ENCODE measurements at places on chromosomes 4 and X.

DNA sequence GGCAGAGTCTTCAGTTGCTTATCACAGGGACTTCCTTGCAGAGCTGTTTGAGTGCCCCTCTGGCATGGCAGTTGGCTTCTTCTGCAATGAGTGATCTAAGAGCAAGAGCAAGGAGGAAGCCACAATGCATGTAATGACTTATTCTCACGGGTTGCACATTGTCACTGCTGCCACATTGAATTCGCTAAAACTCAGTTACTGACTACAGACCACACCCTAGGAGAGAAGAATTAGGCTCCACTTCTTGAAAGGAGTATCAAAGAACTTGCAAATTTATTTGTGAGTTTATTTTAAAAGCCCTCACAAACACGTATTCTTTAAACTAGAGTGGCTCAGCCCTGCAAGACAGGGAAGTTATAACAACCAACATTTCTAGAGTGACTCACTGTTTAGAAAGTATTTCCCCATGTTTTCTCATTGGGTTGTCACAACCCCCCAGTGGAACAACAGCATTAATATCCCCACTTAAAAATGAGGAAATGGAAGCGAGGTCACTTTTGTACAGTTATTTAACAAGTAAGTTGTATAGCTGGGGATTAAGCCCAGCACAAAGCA lies 32.4 kb upstream of the RBPJ start:
- no peak for DNase-seq

DNA sequence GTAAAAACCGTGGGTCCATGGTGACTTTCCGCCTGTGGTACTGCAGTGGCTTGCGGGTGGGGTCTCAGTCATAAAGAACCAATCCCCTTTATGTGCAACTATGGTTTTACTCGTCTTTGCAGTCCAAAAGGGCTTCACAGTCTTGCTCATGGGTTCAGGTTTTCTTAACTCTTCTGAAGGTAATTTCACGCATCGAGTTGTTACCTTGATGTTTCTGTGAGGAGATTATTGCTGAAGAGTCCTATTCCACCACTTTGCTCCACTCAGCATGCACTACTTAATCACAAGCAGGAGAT lies 41.5 kb downstream of the F8 start:
- no peak for DNase-seq

DNA sequence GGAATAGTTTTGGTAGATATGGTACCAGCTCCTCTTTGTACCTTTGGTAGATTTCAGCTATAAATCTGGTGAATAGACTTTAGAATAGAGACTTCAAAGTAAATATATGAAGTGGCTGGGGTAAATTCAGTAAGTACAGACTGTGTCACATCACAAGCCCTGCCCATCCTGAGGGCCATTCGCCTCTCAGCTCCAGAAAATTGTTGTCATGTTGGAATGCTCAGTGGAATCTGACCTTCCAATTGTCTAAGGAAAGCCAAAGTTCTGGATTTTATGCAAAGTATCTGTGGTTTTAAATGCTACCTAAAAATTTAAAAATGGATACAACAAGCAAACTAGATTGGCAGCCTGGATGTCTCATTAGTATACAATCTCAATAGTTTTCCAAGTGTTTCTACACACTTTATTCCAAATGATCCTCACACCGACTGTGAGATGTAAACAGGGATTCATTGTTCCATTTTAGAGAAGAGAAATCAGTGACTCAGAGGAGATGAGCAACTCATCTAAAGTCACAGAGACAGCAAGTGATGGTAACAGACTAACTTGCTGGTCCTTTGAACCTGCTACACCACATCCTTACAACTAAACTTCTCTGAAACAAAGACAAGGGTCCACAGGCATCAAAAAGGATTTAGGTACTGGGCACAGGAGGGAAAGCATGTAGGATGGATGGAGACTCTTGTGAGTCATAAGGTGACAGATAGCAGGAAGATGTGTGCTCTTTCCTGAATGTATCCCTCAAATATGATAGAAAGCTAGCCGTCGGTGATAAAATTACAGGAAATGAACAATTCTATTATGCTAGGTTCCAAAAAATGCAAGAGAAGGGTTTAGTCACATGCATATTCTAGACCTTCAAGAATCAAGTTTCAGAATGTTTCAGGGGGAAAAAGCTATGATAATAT lies 127.3 kb downstream of the ATP10D start:
- no peak for DNase-seq

GRCh38 chrX:16867947-16868346 lies 2.2 kb downstream of the RBBP7 start:
- no peak for DNase-seq

DNA sequence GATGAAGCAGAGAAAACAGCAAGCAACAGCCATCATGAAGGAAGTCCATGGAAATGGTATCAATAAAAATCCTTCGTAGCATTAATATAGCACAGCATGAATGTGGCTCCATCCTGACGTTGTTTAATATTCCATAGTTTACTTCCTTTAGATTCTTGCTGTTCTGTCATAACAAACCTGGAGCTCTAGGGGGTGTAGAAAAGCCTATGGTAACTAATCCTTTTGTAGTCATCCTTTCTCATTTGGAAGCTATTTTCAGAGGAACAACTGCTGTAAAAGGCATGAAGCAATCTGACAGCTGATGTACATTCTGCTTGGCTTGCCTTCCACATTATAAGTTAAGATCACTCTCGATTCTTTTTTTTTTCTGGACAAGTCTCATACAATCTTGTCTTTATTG lies 914 bp downstream of the MYOZ2 start:
- no peak for DNase-seq

DNA sequence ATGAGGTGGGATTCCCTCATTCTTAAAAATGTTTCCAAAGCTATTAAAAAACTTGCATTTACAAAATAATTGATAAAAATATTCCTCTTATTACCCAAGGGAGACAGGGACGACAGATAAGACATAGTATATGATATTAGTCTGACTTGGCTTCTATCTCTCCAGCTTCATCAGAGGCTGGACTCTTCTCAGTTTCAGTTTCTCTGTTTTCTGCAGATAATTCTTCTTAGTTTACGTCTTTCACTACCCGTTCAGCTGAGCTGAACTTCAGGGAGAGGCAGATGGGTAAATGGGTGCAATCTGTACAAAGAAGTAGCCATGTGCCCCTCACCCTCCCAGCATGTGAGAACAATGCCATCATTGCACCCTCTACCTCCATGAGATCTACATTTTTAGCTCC lies 214.0 kb upstream of the SLIT2 start:
- DNase-seq, result no peak

DNA sequence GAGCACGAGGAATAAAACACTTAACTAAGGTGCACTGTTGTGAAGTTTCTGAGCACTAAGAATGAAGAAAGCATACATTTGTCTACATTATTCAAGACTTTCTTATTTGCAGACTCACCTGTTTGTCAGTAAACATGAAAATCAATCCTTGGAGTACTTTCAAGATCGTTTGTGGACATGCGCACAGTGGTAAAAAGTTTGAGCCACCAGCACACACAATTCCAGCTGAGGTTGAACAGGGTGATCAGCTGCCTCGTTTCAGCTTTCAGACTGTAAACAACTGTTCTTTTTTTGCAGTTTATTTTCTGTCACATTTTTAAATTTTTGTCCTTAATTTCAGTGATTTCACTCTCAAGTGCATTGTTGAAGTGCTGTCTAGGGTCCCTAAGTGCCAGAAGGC lies 143.8 kb upstream of the VCX2 start:
- no peak for DNase-seq

GRCh38 chr4:68074397-68074796 lies 55.3 kb downstream of the TMPRSS11F start:
- DNase-seq, result no peak

GRCh38 chr4:38489011-38489861 lies 174.8 kb upstream of the KLF3 start:
- no peak for DNase-seq

Measured in H1 (cell line).